Fibroblast of skin of left biceps (primary cell): ENCODE measurements at places on chromosomes 4 and X.

DNA sequence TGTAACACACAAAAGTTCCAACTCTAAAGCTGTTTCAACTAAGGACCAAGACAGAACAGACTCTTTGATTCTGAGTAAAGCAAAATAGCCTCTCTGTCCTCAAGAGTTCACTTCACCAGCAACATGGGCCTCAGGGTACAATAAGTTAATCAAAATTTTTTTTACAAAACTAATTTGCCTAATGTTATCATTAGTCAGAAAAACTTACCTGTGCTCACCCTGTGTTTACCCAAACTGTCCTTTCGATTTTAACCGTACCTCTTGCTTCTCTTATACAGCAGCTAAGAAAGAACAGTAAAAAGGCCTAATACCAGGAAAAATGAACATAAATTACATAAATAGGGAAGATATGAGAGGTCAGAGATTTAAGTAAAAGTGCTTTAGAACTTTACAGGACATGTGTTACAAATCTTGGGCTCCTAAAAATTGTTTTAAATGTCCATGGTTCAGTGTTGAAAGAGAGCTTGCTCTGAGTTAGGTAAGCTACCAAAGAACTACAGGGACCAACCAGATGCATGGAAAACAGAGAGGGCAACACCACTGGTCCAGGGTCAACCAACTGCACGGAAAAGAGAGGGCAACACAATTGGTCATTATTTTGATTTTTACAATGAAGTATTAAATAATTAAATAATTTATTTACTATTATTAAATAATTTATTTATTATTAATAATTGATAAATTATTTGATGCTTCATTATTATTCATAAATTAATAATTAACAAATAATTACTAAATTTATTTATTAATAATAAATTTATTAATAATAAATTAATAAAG lies 73.1 kb downstream of the FAT1 start:
- no peak for DNase-seq

GRCh38 chr4:64893205-64893604 lies 484.0 kb upstream of the TECRL start:
- DNase-seq: no peak

GRCh38 chr4:14445882-14446281 lies 556.4 kb upstream of the CPEB2 start:
- DNase-seq: no peak

DNA sequence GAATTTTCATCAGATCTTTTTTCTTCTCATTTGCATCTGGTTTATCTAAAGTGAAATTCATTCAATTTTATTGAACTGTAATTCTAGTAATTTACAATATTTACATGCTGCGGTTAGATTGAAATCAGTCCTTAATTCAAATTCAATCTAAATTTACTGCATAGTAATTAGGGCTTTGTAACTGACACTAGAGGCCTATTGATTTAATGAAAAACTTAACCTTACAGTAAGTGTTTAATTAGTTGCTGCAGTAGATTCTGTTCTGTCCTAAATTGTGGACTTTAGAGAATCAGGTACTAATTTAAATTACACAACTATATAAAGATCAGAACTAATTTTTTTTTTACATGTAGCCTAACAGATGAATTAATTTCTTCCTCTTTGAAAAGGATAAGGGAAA lies 758.8 kb upstream of the TENM3 start:
- DNase-seq: no peak

DNA sequence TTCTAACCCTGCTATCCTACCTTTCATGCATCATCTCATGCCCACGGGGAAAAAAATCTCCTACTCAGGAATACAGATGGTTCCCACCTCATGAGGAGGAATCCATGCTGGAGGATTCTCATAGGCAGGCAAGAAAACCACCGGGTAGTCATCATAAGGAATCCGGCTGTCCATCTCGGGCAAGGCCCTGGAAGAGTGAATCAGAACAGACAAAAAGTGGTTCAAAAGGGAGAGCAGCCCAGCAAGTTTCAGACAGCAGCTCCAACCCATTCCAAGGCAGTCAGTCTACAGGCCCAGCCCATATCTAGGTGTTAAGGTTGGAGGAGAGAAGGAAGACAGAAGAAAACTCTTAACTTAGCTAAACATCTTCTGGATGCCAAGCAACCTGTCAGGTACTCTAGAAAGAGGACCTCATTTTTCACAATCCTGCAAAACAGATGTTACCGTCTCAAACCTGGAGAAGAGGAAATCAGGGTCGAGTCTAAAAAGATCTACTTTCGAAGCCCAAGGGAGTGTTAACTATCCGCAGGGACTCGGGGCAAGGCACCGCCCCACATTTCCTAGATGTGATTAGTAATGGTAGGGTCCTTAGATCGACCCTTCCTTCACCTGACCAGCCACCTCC lies 447 bp downstream of the PDZD11 start:
- no peak for DNase-seq

GRCh38 chr4:23333556-23333945 lies 556.3 kb downstream of the PPARGC1A start:
- DNase-seq: peak; percentile 7
